ENCODE measurements at places on chromosomes 5 and 9.

DNA sequence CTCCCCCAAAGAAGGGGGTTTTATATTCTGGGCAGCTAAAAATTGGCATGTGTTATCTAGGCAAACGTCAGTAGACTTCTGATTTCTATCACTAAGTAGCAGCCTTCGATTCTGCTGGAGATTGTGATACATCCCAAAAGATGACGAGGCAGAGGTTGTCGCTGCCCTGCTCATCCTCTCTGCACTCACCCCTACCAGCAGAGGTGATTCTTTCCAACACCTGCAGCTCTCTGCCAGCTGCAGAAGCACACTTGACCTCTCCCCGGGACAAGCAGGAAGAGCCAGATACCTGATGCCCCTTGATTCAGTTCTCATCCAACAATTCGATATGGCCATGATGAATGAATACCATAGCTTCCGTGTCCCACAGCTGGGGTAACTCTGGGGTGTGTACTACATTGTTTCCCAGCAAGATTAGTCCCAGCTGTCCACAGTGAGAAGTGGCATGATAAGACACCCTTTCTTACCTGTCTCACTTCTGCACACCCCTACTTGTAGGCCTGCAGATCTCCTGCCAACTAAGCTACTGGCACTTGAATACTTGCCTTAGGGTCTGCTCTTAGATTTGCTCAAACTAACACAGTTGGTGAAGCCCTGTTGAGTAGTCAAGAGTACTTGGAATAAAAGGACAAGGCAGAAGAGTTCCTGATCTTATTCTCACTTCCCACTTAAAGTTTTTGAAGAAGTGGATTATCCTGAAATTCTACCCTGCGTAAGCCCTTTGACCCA lies 37.6 kb upstream of the SMAD5 start:
- DNase-seq = no peak

- no peak for DNase-seq
Observed at GRCh38 chr5:109519416-109519815, 109.6 kb upstream of the PJA2 start.

GRCh38 chr9:129139233-129139992 lies 28.2 kb downstream of the PTPA start:
- DNase-seq = peak; percentile 56

DNA sequence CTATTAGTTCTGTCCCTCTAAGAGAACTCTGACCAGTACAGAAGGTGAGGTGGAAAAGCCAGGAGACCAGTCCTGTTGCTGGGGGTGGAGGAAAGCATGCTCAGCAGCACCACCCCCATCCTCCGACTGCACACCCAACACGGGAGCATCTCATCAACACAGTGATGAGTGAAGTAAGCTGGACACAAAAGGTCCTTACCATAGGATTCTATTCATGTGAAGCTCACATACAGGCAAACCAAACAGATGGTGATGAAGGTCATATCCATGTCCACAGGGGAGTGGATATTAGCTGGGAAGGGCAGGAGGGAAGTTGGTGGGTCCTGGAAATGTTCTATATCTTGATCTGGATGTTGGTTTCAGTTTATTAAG lies 14.8 kb upstream of the MARCHF6 start:
- DNase-seq = no peak

GRCh38 chr9:14027116-14027800 lies 286.7 kb downstream of the NFIB start:
- no peak for DNase-seq

- peak; percentile 15 for DNase-seq
Observed at GRCh38 chr9:21443849-21444625, 3.8 kb downstream of the IFNA1 start.

GRCh38 chr5:74433896-74434829 lies 206.4 kb downstream of the ENC1 start:
- DNase-seq = no peak

DNA sequence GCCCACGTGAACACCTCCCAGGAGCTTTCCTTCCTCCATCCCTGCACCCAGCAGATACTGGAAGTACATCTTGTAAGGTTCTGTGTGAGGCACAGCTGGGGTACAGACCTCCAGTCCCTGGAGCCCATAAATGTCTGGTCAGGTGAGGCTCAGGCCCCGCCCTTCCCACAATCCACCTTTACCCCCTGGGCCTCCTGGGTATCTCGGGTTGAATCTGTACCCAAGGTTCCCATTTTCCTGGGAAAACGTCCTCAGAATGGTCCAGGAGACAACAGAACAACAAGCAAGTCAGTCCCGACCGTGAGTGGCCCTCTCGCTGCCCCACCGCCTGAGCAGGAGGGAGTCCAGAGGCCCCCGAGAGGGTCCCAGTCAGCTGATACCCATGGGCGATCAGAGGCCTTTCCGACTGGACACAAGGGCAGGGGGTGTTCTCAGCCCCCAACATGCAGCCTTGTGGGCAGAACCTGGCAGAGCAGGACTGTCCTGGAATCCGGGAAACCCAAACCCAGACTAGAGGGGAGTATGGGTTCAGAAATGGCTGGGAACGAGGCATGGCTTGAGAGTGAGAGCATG lies 4.3 kb downstream of the SPATA31E1 start:
- no peak for DNase-seq
